Activated CD8-positive, alpha-beta memory T cell treated with anti-CD3 and anti-CD28 coated beads for 4 hours (primary cell): ENCODE measurements at places on chromosomes 2 and 18.

DNA sequence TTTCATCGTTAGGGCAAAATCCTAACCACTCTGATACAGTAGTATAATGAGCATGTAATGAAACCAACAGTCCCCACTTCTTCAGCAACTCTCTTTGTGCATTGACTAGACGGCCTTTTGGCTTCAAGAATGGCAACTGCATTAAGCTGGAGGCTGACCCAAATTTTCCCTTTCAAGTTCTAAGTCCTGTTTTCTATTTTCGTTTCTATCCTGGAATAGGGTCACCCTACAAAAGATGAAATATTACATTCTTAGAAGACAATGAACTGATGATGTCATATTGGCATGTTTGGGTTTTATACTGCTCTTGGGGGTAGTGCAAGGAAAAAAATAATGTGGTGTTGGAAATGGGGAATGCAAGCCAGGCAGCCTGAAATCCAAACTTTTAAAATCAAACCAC, 254.4 kb downstream of the ETAA1 start:
- no peak for DNase-seq

- no peak for DNase-seq
Observed at GRCh38 chr18:39966275-39966674, 1988.8 kb upstream of the PIK3C3 start.

- DNase-seq: no peak
Observed at GRCh38 chr2:11498543-11499034, 32.6 kb upstream of the E2F6 start.

GRCh38 chr2:102129951-102130646, 12.4 kb upstream of the IL1R1 start:
- no peak for DNase-seq

DNA sequence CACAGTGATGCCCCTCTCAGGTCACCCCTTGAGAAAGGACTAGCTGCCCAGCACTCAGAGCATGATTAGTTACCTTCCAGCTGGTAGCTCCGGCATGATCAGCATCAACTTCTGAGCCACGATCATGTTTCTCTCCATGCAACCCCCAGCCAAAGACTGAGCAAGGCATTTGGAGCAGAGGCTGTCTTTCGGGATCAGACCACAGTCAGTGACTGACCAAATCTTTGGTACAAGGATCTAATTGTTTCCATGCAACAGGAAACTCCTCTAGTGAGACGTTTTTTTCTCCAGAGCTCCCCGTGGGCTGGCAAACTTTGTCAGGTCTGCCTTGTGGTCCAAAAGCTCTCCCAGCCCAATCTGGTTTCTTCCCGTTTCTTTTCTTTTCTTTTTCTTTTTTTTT, 244.3 kb downstream of the METTL4 start:
- DNase-seq: no peak

DNA sequence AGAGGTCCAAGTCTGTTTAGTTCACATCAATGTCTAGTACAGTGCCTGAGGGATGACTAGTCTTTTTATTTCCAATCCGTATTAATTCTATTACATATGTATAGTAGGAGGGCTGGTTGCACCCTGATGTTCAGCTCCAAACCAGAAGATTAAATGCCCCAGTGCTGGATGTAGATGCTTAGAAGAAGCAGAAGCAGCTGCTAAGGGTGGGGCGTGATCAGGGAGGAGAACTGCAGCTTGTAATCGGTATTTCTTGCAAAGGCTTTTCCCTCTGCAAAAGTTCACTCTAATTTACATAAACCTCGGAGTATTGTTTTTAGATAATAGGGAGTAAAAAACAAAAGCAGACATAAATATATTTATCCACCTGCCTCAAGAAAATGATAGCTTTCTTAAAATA, 145.3 kb upstream of the ITGA4 start:
- DNase-seq: no peak

GRCh38 chr2:8566155-8566670, 115.6 kb upstream of the ID2 start:
- no peak for DNase-seq

DNA sequence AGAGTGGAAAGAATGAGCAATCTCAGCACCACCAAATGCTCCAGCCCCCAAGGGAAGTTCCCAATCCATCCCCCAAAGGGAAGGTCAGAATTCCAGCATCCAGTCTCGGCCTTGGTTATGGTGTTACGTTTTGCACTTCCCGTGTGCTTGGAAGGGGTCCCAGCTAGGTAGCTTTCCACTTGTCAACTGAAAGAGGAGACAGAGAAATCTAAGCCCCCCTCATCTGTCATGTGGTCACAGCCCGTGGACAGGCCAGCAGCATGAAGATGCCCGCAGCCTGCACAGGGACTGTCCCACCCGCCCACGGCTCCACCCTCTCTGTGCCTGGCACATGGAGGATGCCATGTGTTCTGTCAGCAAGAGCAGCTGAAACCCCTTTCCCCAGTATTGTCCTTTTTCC, 32.1 kb downstream of the RHOB start:
- DNase-seq: no peak
